ENCODE measurements at places on chromosomes 5 and 9.

- DNase-seq, result no peak
- H3K36me3 ChIP-seq, result no peaks in the 10 kb centered on the region
- H3K4me1 ChIP-seq, result no peaks in the 10 kb centered on the region
- H3K4me3 ChIP-seq, result no peak overlapping the region
- no peak overlapping the region for H3K27ac ChIP-seq
Measured at GRCh38 chr5:38347896-38348295, 89.5 kb downstream of the EGFLAM start.

- H3K27me3 ChIP-seq, result no peaks in the 10 kb centered on the region
- H3K4me3 ChIP-seq, result no peak overlapping the region
- H3K27ac ChIP-seq, result no peak overlapping the region
- H3K4me1 ChIP-seq, result no peaks in the 10 kb centered on the region
- no peak for DNase-seq
Measured at GRCh38 chr9:33921967-33922895, 105.3 kb downstream of the UBE2R2 start.

- DNase-seq, result no peak
- no peak overlapping the region for H3K27ac ChIP-seq
- peaks cover 25% of the 10 kb centered on the region for H3K36me3 ChIP-seq
Measured at GRCh38 chr9:97473717-97474116, 27.7 kb upstream of the TMOD1 start.

DNA sequence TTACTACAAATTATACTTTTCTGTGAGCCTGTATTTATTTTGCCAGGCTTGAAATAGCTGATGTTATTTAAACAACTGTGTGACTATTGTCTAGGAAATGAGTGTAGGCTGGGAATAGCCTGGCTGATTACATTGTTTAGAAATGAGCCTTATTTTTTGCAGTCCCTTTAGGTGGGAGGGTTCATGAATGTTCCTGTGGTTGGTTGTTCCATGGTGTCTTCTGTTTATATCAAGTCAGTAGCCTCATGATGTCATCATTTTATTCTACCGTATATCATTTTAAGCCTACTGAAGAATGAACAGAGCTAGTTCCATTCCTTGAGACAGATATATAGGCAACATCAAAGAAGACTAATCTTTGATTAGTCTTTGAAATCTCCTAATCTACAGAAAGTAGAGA lies 53.1 kb downstream of the MAP1B start:
- no peak overlapping the region for H3K27ac ChIP-seq
- no peaks in the 10 kb centered on the region for H3K36me3 ChIP-seq
- no peaks in the 10 kb centered on the region for H3K4me1 ChIP-seq
- no peak for DNase-seq

DNA sequence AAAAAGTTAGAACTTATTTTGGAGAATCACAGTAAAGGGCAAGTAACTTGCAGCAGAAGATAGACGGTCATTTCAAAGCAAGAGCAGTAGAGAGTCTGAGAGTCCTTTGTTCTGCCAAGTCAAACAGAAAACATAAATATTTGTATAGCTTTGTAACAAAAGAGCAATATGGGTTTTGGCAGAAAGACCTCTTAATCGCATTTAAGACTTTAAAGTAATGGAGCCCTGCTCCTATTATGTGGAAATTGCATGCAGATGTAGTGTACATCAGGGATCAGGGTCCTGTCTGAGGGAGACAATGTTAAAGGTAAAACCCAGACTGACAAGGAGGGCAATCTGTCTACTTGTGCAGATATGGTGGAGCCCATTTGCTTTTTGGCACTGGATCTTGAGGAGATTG lies 87.2 kb downstream of the PGM5 start:
- no peaks in the 10 kb centered on the region for H3K36me3 ChIP-seq
- DNase-seq, result no peak
- no peaks in the 10 kb centered on the region for H3K27me3 ChIP-seq
- no peak overlapping the region for H3K4me3 ChIP-seq

DNA sequence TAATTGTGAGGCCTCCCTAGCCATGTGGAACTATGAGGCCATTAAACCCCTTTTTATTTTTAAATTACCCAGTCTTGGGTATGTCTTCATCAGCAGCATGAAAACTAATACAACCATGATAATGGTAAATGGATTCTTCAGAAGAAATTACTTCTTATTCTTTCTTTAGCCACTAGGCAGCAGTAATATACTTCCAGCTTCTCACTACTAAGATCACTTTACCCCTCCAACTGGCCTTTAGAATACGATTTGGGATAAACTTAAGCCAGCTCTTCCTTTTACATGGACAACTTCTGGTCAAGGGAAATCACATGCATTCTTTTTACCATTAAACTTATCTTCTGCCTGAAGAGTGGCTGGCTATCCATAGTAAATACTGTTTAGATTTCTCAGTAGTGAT lies 355.4 kb downstream of the MAN2A1 start:
- no peak overlapping the region for H3K4me3 ChIP-seq
- H3K36me3 ChIP-seq, result no peaks in the 10 kb centered on the region
- H3K27me3 ChIP-seq, result no peaks in the 10 kb centered on the region
- no peak overlapping the region for H3K27ac ChIP-seq
- H3K4me1 ChIP-seq, result no peaks in the 10 kb centered on the region

DNA sequence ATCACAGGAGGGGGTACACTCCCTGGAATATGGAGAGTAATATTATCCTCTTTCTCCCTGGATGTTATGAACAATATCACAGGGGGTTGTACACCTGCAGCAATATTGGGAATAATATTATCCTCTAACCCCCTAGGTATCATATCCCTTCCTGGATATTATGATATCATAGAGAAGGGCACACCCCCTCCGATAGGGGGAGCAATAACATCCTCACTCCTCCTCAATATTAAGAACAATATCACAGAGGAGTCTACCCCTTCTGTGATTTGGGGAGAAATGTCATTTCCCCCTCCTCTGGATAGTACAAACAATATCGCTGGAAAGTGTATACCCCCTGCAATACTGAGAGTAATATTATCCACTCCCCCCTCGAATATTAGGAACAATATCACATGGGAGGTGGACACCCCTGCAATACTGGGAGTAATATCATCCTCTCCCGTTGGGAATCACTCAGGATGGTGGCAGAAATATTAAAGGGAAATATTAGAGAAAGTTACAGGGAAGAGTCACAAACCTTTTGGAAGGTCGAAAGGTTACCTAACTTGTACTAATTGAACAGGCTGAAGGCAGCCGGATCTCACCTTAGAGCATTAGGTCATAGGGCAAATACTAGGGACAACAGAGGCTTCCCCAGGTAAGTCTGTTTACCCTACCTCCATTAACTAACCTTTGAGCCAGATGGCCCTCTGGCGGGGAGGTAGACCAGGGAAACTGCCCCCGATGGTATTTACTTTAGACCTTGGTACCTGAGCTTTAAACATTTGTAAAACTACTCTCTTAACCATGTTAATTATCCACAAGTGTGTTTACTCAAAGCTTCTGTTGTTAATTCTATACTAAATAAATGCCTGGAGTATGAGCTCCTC lies 57.5 kb upstream of the FREM1 start:
- no peaks in the 10 kb centered on the region for H3K27me3 ChIP-seq
- no peak overlapping the region for H3K4me3 ChIP-seq
- no peaks in the 10 kb centered on the region for H3K4me1 ChIP-seq
- no peak overlapping the region for H3K27ac ChIP-seq
- no peaks in the 10 kb centered on the region for H3K36me3 ChIP-seq
- no peak for DNase-seq

DNA sequence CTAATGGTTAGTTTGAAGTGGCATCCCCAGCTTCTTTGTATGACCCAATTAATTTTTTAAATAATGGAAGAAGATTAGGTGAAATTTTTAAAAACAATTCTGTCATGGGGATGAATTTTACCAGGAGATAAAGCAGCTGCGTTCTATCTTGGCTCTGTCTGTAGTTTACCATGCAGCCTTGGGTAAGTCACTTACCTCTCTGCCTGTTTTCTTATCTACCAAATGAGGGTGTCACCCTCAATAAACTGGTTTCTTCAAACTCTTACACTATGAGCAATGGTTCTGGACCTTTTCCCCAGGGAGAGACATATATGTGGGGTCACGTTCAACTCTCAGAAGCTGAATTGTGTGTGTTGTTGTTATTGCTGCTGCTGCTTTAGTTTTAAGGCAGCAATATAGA lies 71.7 kb downstream of the TEX10 start:
- H3K4me1 ChIP-seq, result no peaks in the 10 kb centered on the region
- no peak for DNase-seq
- H3K36me3 ChIP-seq, result peaks cover 22% of the 10 kb centered on the region
- H3K4me3 ChIP-seq, result no peak overlapping the region
- H3K27me3 ChIP-seq, result no peaks in the 10 kb centered on the region

DNA sequence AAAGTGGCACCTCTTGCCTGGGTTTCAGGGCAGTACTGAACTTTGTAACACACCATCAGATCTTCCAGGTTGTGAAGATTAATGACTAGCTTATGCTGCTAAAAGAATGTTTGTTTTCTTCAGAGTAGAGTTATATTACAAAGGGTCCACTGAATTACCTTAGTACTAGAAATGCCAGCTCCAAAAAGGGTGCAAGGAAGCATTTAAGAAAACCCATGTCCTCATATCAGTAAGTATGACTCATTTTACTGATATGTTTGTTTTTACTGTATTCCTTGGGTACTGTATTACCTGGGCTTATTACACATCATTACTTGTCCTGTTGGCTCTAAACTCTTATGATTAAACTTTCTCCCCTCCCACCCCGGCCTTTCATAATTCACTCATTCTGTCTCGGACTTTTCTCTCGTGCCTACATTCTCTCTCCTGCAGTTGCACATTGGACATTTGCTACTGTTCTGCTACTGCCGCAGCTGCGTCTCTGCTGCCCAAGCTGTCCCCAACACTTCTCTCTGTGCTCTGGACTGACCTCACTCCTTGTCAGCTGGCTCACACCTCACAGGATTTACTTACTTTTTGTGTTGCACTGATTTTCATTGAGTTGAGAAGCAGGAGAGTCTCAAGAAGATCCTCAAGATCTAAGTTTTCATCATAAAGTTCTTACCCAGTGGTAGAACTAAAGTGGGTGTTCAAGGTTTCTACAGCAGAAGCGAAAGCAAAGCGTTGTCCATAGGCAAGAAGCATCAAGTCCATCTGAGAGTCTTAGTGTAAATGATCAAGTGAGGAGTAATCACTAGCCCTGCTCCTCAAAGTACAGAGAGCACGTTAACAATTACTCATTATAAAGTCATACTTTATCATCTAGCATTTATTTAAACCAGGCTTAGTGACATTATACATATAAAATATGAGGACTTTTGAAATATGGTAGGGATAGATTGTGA lies 53.2 kb upstream of the C9orf72 start:
- no peak for DNase-seq
- H3K36me3 ChIP-seq, result no peaks in the 10 kb centered on the region
- H3K27ac ChIP-seq, result no peak overlapping the region
- H3K27me3 ChIP-seq, result peaks cover 4% of the 10 kb centered on the region
- no peak overlapping the region for H3K4me3 ChIP-seq
- H3K4me1 ChIP-seq, result no peaks in the 10 kb centered on the region
